EL (cell line): ENCODE measurements at places on chromosomes 11 and 22.

GRCh38 chr11:67354075-67355022, 1.0 kb upstream of the POLD4 start:
- DNase-seq: peak; percentile 97

GRCh38 chr11:109828387-109828786, 264.8 kb upstream of the ZC3H12C start:
- no peak for DNase-seq

DNA sequence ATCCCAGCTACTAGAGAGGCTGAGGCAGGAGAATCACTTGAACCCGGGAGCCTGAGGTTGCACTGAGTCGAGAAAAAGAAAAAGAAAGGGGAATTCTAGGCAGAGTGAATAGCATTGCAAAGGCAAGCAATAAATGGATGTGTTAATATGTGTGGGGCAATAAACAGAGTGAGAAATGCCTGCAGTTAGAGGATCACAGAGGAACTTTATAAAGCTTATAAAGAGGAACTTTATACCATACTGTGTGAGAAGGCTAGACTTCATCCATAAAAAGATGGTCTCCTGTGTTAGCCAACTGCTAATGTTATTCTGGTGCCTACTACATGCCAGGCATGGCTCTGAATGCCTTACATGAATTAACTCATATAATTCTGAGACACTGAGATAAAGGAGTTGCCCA, 841 bp downstream of the B3GNT6 start:
- no peak for DNase-seq

DNA sequence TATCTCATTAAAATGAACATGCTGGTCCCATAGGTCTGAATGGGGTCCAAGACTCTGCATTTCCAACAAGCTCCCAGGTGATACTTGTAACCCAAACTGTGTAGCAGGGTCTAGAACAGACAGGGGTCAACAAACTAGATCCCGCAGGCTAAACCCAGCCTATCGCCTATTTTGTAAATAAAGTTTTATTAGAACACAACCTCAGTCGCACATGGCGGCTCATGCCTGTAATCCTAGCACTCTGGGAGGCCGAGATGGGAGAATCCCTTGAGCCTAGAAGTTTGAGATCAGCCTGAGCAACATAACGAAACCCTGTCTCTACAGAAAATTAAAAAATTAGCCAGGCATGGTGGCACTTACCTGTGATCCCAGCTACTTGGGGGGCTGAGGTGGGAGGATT, 42.3 kb upstream of the HMGXB4 start:
- no peak for DNase-seq

DNA sequence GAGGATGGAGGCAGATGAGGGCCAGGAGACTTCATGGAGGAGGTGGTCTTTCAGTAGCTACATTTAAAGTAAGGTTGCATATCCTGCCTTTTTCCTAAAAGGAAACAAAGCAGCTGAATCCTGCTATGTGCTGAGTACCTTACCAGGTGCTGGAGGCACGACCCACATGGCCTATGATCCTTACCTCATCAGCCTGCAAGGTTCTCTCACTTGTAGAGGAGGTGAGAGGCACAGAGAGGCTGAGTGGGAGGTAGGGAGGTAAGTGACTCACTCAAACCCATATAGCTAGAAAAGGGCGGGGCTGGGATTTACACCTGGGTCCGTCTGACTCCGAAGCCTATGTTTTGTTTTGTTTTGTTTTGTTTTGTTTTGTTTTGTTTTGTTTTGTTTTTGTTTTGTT, 75.8 kb downstream of the BUD13 start:
- no peak for DNase-seq

DNA sequence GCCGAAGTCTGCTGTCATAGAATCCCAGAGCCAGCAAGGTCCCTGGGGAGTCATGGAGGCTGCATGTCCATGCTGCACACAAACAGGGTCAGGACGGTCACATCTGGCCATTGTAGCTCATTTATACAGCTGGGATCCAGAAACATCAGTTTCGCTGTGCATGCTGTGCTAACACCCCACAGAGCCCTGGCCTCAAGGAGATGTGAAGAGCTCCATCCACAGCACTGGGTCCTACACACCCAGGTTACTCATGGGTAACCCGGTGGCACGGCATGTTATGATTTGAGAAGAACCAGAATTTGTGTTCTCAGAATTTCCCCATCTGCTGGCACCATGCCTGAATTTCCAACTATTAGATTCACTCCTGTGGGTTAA, 146.3 kb upstream of the ARHGAP20 start:
- no peak for DNase-seq

DNA sequence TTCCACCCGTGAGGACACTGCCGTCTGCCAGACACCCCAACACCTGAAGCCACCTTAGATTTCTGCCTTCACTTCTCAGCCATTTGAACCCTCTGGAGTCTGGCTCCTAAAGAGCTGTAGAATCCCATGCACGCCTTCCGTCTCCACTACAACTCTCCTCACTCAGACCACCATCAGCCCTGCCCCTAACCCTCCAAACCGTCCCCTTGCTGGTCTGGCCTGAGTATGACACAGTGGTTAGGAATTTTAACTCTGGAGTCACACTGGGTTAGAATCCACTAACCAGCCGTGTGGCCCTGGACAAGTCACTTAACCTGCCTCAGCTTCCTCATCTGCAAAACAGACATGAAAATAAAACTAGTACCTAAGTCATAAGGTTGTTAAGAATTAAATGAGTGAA, 3.0 kb downstream of the CNIH2 start:
- DNase-seq: peak; percentile 39

DNA sequence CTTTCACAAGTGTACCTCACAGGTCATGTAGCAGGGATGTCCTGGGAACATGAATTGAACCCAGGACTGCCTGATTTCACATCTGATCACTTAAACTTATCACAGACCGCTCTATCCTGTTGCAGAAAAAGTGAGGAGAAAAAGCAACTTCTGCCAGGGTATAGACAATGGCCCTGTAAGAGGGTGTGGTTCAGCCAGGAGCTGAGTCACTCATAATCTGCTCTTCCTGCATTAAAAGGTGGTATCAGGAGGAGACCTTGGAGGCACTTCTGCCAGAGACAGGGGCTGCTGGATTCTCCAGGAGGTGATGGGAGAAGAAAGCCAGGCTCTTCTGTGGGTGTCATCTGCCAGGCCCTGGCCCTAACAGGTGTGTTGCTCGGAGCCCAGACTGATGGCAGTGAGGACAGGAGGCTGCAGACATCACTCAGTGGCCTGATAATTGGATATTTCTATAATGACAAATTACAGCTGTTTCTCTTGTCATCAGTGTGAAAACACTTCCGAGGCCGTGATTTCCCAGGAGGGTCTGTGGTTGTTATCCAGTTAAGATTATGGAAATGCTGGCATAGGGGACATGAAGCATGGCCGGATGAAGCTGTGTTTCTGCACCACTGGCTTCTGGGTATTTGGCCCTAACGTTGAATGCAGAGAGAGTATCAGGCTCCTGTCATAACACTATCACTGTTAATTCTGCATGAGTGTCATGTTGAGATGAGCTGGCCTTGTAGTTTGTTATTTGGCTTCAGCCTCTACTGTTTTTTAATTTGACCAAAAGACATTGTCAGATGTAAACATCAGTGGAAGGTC, 125.1 kb upstream of the ZBED5 start:
- no peak for DNase-seq

GRCh38 chr11:77332259-77332658, 30.8 kb upstream of the GDPD4 start:
- DNase-seq: no peak

GRCh38 chr11:87266751-87267150, 229.0 kb downstream of the TMEM135 start:
- no peak for DNase-seq

DNA sequence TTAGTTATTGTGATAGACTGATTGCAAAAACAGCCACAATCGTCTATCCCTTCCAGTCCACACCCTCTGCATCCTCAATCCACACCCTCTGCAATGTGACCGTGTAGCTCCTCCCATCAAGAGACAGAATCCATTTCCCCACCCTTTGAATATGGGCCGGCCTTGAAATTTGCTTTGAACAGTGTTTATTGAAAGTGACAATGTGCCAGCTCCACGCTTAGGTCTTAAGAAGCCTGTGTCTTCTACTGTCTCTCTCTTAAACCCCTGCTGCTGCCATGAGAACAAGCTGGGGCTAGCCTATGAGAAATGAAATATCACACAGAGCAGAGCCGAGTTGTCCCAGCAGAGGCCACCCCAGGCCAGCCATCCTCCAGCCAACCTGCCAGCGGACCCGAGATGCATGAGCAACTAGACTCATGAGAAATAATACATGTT, 22.3 kb upstream of the MICAL2 start:
- peak; percentile 81 for DNase-seq

DNA sequence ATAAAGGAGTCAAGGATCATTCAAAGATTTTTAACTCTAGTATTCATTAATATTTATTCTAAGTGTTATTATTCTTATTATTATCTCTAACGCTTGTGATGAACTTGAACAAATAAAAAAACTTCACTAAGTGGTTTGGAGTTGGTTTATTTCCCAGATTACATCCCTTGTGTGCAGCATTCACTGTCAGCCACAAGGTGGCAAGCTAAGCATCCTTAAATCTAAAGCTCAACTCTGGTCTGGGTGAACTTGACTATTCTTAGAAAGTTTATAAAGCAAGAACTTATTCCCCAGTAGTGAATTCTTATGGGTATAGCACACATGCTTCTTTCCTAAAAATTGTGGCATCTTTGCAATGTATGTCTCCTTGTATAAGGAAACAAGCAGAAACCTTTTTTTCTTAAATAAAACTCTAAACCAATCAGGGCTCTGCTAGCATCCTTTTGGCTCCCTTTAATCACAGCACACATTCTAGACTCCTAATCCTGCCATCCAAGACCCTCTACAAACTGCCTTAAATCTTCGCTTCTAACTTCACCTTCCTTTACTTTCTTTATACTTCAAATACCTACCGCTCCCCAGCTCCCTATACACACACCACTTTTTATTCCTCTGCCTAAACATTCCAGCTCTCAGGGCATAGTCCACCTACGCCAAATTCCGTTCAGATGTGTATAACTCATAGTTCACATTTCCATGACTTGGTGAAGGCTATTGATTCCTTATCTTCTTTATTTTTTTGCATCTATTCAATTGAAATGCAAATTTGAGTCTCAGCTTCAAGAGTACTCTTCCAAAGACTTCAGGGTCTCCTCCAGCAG, 1068.8 kb downstream of the DLG2 start:
- peak; percentile 36 for DNase-seq

DNA sequence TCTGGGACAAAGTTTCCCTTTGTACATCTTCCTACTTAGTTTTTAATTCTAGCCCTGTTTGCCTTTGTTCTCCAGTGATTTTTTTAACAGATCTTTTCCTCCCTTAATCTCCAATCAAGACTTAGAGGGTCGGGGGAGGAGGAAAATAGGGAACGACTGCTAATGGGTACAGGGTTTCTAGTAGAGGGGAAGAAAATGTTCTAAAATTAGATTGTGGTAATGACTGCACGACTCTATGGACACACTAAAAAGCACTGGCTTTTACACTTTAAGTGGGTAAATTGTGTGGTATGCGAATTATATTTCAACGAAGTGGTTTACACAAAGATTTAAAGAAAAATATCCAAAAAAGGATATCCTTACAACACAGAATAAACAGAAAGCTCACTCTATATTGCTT, 110.0 kb upstream of the SPON1 start:
- no peak for DNase-seq

DNA sequence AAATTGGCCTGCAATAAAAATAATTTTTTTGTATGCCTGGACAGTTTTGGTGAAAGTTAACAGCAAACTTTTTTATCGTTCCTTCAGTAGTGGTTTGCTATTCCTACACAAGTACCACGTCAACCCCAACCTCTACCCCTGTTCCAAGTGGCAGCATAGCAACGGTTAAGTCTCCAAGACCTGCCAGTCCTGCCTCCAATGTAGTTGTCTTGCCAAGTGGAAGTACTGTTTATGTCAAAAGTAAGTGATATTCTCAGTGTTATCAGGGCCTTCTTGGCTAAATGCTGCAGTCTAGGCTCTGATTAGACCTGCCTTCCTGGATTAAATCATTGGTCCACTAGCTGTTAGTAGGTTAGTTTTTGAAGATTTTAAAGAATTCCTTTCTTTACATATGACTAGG, 15.0 kb downstream of the EMSY start:
- no peak for DNase-seq

DNA sequence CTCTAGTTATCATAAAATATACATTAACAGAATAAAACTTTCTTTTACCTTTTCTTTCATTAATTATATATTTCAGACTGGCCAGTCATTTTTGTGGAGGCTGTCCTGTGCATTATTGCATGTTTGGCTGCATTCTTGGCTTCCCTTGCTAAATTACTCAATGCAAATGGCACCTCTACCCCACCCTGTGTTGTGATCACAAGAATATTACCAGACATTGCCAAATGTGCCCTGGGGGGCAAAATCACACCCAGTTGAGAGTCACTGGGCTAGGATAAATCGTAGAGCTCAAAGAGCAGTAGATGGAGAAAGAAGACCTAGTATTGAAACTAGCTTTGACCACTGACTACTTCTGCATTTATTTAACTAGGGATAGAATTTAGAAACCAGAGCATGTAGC, 1257.8 kb upstream of the TENM4 start:
- DNase-seq: no peak

GRCh38 chr11:86957976-86958646, 2.9 kb upstream of the FZD4 start:
- no peak for DNase-seq

GRCh38 chr22:46613606-46614021, 6.6 kb upstream of the GRAMD4 start:
- peak; percentile 37 for DNase-seq

DNA sequence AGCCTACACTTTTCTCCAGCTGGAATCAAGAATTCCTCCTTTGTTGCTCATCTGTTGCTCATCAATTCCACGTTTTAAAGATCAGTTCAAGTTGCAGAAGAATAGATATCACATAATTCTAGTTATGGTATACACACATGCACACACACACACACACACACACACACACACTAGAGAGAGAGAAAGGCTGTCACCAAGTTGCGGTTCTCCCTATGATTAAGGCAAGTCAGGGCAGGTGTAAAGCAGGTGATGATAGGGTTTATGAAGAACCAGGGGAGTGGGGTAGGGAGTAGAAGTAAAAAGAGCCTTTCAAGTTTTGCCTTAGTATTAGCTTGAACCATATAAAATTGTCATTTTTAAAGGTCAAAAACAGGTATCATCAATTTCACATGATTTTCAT, 31.7 kb upstream of the TMPRSS4 start:
- no peak for DNase-seq

- peak; percentile 80 for DNase-seq
Observed at GRCh38 chr11:61509043-61510029, 787 bp downstream of the LRRC10B start.

GRCh38 chr11:45655347-45655756, 10.1 kb downstream of the CHST1 start:
- peak; percentile 55 for DNase-seq
